Mesenchymal stem cell (in vitro differentiated cells and primary cell): ENCODE measurements at places on chromosomes 2 and 18.

GRCh38 chr2:594297-594949 lies 82.8 kb downstream of the TMEM18 start:
- no peak for DNase-seq

DNA sequence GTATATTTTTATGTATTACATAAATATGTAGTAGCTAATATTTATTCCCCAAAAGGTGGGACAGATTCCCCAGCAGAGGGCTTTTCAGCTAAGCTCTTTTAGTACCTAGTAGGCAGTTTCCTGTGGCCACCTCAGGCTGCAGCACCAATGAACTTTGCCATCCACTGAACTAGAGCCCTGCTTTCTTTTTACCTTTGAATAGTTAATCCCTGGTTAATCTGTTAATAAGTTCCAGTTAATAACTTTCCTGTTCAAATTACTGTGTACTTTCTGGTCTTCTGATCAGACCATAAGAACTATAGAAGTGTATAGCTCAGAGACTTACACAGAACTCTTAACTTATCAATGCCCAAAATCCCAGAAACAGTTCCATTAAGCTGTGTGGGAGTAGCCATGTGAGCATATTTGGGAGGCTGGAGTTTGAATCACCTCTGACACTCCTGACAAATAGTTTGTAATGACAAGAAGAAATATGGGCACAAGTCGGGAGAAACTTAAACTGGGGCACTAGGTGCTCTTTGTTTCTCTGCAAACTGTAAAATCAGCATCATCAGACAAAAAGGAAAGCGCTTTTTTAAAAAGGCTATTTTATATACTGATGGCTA lies 40.0 kb downstream of the ASXL2 start:
- no peak for DNase-seq

- DNase-seq, result no peak
These were observed 20.6 kb upstream of the AMMECR1L start for GRCh38 chr2:127906206-127906926.

DNA sequence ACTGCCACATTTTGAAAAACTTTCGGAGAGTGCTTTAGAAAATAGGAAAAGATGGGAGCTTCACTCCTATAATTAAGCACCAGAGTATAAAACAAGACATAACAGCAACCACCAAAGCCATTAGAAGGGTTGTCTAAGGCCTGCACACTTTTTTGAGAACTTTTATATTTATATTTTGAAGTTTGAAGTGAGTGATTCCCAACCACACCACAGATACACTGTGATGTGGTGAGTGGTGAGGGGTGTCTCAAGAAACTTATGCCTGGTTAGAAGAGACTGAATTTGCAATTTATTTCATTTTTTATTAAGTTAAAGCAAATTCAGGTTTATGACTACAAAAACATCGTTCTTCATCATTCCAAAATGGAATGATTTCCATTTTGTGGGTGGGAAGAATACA lies 161.9 kb downstream of the DNAH6 start:
- DNase-seq, result no peak

- DNase-seq, result no peak
These were observed 116.0 kb downstream of the CDC42EP3 start for GRCh38 chr2:37555457-37555856.
